ENCODE measurements at places on chromosomes 2 and 18.

- no peak for DNase-seq
Observed at GRCh38 chr2:9678544-9678943, 47.7 kb upstream of the YWHAQ start.

DNA sequence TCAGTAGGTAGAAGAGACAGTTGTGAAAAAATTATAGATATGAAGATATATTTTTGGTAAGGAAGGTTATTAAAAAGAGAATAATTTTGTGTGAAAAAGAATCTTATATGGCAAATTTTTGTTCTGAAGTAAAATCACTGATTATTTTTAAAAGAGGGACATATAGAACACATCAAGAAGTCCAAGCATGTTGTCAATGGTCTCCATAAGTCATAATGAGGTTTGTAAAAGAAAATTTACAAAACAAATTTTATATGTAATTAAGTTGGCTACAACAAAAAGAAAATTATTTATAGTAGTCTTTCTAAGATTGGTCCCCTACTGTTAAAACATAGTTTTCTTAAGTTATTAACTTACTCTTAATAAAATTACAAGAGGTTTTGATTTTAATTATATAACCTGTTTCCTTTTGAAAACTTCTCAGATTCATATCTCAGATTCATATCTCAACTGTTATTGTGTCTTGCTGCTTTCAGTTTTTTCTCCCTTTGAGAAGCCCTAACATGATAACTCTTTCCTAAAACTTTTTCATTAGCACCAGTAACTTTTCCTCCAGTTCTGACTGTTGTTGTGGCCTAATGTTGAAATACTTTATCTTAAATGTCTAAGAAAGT, 81.2 kb downstream of the SH3YL1 start:
- peak; percentile 18 for DNase-seq

GRCh38 chr2:12694990-12695774, 21.6 kb upstream of the TRIB2 start:
- DNase-seq: peak; percentile 26

GRCh38 chr2:641164-641871, 35.9 kb downstream of the TMEM18 start:
- DNase-seq: no peak

DNA sequence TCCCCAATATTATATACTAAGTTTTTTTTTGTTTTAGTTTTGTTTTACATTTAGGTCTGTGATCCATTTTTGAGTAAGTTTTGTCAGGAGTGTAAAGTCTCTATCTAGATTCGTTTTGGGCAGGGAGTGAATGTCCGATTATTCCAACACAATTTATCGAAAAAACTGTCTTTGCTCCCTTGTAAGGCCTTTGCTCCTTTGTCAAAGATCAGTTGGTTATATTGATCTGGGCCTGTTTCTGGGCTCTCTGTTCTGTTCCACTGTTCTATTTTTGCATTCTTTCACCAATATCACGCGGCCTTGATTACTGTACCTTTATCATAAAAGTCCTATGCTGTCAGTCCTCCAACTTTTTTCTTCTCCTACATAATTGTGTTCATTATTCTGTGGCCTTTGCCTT, 276.5 kb upstream of the ZC3H15 start:
- DNase-seq: no peak

DNA sequence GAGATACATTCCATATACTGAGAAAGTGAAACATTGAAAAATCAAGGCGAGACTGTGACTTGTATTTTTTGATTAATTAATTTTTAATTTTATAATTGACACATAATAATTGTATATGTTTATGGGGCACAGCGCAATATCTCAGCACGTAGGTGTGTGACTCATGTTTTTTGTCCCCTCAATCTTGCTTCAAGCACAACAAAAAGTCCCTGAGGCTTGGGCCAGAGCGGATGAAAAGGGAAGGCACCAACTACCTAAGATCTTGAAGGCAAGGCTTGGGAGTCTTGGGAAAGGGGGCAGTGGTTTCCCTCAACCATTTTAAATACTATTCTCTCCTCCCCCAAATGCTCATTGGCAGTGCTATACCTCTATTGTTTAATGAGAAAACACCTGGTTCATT, 9.9 kb downstream of the SGPP2 start:
- no peak for DNase-seq

GRCh38 chr18:56563568-56563967, 74.8 kb downstream of the TXNL1 start:
- DNase-seq: peak; percentile 15
